ENCODE measurements at places on chromosomes 1 and 21. TPM values are rescaled to one million over a fixed set of nuclear protein-coding genes. Genes with fewer than 3 reads are reported as not detected.

DNA sequence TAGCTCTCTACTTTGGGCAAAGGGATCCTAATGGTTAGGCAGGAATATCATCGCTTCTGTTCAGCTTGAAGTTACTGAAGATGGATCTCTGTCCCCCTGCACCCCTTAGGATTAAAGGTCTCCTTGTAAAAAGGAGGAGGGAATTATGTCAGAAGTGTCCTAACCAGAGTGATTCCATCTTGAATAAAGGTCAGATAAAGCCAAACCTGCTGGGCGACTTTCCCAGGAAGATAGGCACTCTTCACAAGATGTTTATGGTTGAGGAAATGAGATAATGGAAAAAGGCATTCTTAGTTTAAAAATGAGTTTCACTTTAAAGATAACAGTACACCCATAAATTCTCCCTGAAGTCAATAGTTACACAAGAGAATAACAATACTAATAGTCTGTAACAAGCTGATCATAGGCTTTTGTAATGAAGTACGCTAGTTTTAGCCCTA, 1.7 kb upstream of the NENF start:
- no peak overlapping the region for H3K4me3 ChIP-seq
- no peaks in the 10 kb centered on the region for H3K27me3 ChIP-seq
- DNase-seq = no peak

- H3K4me3 ChIP-seq = peak within 1 kb of the TSS; percentile 15
- DNase-seq = no peak
- H3K36me3 ChIP-seq = no peaks in the 10 kb centered on the region
- H3K27ac ChIP-seq = no peak within 1 kb of the TSS
- peaks cover 47% of the 10 kb centered on the region for H3K27me3 ChIP-seq
Observed at GRCh38 chr1:226548256-226549093, at the start of gene STUM. TSS of gene STUM (plus strand) at chr1:226548764. CDS start at chr1:226548905, 141 bp downstream.

DNA sequence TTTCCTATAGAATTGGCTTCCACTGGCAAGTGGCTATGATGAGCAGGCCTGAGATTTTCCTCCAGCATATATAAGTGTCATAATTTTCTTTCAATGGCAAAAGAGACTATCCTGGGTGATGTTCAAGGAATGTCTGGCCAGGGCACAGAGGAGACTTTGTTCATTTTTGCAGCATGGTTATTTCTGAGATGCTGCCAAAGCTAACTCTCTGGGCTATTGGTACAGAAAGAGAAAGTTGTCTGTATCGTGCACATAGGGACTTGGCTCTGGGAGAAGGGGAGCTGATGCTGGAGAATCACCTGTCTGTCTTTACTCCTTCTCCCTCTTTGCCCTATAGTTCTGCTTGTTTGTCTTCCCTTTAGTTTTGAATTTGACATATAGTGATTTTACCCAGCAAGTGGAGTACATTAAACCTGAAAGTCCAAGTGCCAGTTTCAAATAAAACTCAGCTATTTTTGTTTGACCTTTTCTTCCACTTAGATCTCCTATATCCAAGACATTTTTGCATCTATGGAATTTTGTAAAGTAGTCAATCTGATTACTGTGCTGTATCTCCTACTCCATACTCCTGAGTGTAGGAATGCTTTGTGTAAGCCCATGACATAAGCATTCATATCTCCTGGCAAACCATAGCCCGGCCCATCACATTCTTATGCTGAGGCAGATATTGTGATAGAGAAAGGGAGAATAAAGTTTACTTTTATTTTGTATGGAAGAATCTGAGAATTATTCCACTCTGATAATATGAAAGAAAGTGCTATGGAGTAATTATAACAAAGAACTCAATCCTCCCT, 3.9 kb downstream of the FNDC7 start:
- H3K27me3 ChIP-seq = no peaks in the 10 kb centered on the region
- H3K27ac ChIP-seq = no peak overlapping the region
- no peak for DNase-seq
- no peaks in the 10 kb centered on the region for H3K36me3 ChIP-seq
- H3K4me3 ChIP-seq = no peak overlapping the region
- H3K4me1 ChIP-seq = peaks cover 14% of the 10 kb centered on the region

GRCh38 chr21:31374395-31374794, 30.3 kb upstream of the TIAM1 start:
- H3K27ac ChIP-seq = no peak overlapping the region
- no peak for DNase-seq
- H3K27me3 ChIP-seq = no peaks in the 10 kb centered on the region
- no peaks in the 10 kb centered on the region for H3K36me3 ChIP-seq
- H3K4me1 ChIP-seq = peaks cover 8% of the 10 kb centered on the region

GRCh38 chr1:16966282-16966681, 14.1 kb downstream of the MFAP2 start:
- no peak overlapping the region for H3K4me3 ChIP-seq
- peaks cover under 1% of the 10 kb centered on the region for H3K4me1 ChIP-seq
- DNase-seq = no peak
- H3K27me3 ChIP-seq = no peaks in the 10 kb centered on the region
- H3K27ac ChIP-seq = no peak overlapping the region

DNA sequence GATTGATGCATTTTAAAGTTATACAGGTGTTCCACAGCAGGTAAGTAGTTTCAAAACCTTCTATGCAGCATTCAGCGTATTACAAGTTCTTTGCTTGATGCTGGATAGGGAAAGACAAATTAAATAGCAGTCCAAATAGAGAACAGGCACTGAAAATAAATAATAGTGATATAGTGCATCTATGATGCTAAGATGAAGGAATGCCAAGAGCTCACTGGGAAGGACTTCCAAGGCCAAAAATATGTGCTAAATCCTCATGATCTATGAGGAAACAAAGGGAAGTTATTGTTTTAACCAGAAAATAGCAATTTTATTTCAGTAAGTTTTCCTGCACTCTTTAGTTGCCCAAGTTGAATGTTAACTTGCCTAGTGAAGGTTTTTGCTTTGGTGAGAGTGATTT, 127.8 kb upstream of the GREM2 start:
- no peak overlapping the region for H3K4me3 ChIP-seq
- no peaks in the 10 kb centered on the region for H3K36me3 ChIP-seq
- no peak for DNase-seq
- H3K27me3 ChIP-seq = no peaks in the 10 kb centered on the region

GRCh38 chr1:91026320-91026719, 4.5 kb upstream of the ZNF644 start:
- no peaks in the 10 kb centered on the region for H3K27me3 ChIP-seq
- no peak overlapping the region for H3K4me3 ChIP-seq
- no peak overlapping the region for H3K27ac ChIP-seq
- DNase-seq = no peak
- H3K36me3 ChIP-seq = no peaks in the 10 kb centered on the region

- H3K36me3 ChIP-seq = no peaks in the 10 kb centered on the region
- H3K4me3 ChIP-seq = no peak overlapping the region
- H3K27me3 ChIP-seq = no peaks in the 10 kb centered on the region
- no peak for DNase-seq
- H3K4me1 ChIP-seq = peaks cover 8% of the 10 kb centered on the region
- no peak overlapping the region for H3K27ac ChIP-seq
Observed at GRCh38 chr1:119742202-119742601, 26.5 kb downstream of the HMGCS2 start.

- no peaks in the 10 kb centered on the region for H3K27me3 ChIP-seq
- no peak for DNase-seq
- H3K4me1 ChIP-seq = no peaks in the 10 kb centered on the region
- H3K36me3 ChIP-seq = no peaks in the 10 kb centered on the region
- no peak overlapping the region for H3K4me3 ChIP-seq
- no peak overlapping the region for H3K27ac ChIP-seq
Observed at GRCh38 chr1:57959531-57960241, 535.8 kb upstream of the DAB1 start.

DNA sequence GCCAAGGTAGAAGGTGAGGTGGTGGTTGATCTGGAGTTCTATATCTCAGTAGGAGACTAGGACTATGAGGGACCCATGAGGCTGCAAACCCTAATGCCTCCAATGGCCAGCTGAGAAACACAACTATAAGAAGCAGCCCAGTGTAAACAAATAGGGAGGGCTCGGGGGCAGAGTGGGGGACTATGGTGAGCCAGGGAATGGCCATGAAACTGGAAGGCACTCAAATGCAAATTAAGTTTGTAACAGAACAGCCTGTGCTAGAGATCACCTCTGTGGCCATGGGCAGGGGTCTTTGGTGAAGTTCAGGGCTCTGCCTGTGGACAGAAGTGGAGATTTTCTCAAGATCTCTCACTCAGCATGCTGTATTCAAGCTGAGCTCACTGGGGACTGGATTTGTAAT, 187.1 kb downstream of the GRIK3 start:
- H3K27ac ChIP-seq = no peak overlapping the region
- no peaks in the 10 kb centered on the region for H3K27me3 ChIP-seq
- no peaks in the 10 kb centered on the region for H3K36me3 ChIP-seq
- H3K4me3 ChIP-seq = no peak overlapping the region

GRCh38 chr1:20964540-20965484, 177.7 kb upstream of the HP1BP3 start:
- no peaks in the 10 kb centered on the region for H3K27me3 ChIP-seq
- H3K4me1 ChIP-seq = no peaks in the 10 kb centered on the region
- H3K4me3 ChIP-seq = no peak overlapping the region
- H3K27ac ChIP-seq = no peak overlapping the region

Gene GCSAML
- polyA plus RNA-seq = not detected

Gene HIVEP3
- 3.5 TPM for polyA plus RNA-seq

Gene PGM1
- 34.0 TPM for polyA plus RNA-seq

Gene SIM2
- 0.03 TPM for polyA plus RNA-seq

Gene LIX1L
- 9.2 TPM for polyA plus RNA-seq

Gene IGSF3
- 83.3 TPM for polyA plus RNA-seq

Gene TMEM269
- not detected for polyA plus RNA-seq

Gene KIF1B
- polyA plus RNA-seq = 15.1 TPM
